ENCODE measurements at places on chromosomes 12 and 14.
A peak's percentile ranks its signal among the peaks of the same experiment; 100 is the strongest.

DNA sequence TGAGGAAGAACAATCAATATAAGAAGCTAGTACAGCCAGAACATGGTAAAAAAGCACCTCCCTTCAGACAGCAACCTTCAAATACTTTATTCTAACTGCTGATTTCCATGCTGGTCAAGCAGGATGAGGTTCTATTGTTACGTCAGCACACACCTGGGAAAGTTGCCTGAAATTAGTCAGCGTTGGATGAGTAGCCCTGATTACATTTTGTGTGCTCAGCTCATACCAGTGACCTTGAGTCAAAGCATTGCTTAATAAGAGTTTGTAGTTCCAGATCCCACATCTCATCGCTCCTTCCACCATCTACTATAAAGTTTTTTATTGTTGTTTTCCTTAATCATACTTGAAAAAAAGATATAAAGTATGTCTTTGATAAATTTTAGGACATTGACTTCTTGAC is 361.5 kb downstream of the EGLN3 start:
- DNase-seq: peak; percentile 86

DNA sequence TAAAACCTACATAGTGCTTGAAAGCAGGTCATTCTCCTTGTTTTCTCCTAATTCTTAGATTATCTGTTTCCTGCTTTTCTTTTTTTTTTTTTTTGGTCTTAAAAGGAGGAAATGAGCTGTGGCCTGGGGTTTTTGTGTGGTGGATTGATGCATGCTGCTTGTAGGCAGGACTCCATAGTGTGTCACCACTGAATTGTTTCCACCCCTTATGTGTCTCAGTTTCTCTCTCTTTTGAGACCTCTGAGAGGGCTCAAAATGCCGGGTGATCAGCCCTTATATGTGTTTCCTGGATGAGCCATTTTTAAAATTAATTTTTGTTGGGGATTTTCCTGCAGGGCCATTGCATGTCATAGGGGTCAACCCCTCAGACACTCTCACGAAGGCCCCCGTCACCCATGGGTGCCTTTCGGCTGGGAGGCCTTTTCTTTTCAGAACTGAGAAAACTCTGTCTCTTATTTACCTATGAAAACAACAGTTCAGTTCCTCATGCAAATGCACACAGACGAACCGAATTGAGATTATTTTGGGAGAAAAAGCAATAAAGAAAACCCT is 32.0 kb upstream of the LRRK2 start:
- DNase-seq: no peak

GRCh38 chr14:91946622-91947474 is 646 bp downstream of the FBLN5 start:
- no peak for DNase-seq

- no peak for DNase-seq
Observed at GRCh38 chr14:45868377-45868776, 615.4 kb upstream of the MIS18BP1 start.

- no peak for DNase-seq
Observed at GRCh38 chr14:100454437-100454836, 131.3 kb downstream of the SLC25A47 start.
